CD8-positive, alpha-beta T cell (primary cell): ENCODE measurements at places on chromosomes 16 and 17.

DNA sequence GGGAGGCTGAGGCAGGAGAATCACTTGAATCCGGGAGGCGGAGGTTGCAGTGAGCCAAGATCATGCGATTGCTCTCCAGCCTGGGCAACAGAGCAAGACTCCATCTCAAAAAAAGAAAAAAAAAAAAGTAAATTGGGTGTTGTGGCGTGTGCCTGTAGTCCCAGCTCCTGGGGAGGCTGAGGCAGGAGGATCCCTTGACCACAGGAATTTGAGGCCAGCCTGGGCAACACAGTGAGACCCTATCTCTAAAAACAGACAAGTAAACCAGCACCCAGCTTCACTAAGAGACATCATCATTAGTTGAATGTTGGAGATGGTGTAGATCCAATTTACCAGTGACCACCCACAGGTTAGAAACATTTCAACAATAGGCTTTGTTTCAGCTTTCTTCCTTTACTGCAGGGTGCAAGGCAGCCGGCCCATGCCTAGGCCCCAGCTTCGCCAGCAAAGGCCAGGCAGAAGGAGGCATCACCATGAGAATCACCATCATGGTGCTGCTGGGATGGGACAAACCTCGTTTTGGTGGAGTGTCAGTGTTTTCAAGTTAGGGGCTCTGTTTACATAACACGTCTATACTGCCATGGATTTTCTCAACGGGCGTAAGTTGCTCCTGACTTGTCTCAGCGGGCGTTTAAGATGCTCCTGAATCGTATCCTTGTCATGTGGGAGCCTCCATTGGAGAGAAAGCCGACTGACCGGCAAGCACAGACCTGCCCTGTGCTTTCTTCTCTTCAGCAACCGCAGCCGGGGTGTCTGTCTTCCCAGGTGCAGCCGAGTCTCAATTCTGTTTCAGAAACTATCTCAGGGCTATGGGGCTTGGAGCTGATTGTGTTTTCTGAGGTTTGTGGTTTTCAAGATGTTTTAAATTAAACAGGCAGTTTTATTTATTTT lies 7.3 kb downstream of the TCF25 start:
- no peak for DNase-seq

GRCh38 chr17:34414339-34414738 lies 51.3 kb upstream of the CCL1 start:
- DNase-seq: no peak

- no peak for DNase-seq
Measured at GRCh38 chr16:68041783-68042182, 18.7 kb downstream of the DUS2 start.

- DNase-seq: no peak
Measured at GRCh38 chr16:30601966-30602365, 8.2 kb downstream of the ZNF689 start.

- DNase-seq: no peak
Measured at GRCh38 chr16:1193143-1193824, 31.8 kb downstream of the TPSG1 start.

DNA sequence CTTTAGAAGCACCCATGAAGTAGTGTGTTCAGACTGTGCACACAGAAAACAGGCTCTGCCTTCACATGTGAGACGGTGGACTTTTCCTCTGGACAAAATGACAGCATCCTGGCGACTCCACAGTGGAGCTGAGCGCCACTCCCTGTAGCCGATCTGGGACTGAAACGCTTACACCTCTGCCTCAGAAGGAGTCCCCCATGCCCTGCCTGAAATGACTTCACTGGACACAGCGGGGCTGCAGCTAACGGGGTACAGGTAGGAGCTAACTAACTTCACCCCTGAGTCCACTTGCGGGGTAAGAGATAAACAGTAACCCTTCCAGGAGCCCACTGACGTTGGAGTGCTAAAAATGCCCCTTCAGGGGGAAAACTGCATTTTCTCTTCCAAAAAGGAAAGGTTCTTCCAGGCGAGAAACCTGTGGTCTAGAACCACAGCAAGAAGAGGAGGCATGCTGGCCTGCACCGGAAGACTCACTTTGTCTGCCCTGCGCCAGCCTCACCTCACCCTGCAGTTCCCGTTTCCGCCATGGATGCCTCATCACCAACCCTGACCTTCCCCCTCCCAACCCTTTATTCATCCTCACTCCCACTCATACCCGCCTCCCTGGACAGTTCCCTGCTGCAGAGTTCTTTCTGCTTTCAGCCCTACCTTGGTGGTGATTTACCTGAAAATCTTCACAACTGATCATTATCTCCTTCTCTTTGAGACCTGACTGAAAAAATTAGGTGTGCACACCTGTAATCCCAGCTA lies 19.4 kb upstream of the ENDOV start:
- no peak for DNase-seq

DNA sequence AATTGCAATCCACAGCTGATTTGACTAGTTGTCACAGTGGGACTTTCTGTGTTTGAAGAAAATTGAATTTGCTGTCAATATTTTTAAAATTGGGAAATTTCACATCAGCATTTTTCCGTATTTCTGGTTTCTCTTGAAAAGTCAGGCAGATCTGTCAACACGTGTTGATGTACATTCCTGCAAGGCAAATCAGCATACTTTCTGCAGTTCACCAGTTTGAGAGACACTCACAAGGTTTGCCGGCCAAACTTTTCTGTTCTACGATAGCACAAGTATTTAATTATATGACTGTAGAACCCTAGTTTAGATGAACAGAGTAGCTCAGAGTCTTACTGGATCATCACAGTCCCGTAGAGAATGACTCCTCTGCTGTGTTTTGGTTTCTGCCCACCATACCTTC lies 102.0 kb downstream of the ADAMTS18 start:
- no peak for DNase-seq

DNA sequence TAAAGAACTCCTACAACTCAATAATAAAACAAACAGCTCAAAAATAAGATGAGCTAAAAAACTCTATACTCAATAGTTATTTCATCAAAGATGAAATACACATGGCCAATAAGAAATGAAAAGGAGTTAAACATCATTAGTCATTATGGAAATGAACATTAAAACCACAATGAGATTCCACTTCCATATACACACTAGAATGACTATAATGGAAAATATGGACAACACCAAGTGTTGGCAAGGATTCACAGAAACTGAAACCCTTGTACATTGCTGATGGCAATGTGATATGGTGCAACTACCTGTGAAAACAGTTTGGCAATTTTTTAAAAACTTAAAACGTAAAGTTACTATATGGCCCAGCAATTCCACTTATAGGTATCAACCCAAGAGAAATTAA lies 91.4 kb downstream of the GRIN2A start:
- no peak for DNase-seq

DNA sequence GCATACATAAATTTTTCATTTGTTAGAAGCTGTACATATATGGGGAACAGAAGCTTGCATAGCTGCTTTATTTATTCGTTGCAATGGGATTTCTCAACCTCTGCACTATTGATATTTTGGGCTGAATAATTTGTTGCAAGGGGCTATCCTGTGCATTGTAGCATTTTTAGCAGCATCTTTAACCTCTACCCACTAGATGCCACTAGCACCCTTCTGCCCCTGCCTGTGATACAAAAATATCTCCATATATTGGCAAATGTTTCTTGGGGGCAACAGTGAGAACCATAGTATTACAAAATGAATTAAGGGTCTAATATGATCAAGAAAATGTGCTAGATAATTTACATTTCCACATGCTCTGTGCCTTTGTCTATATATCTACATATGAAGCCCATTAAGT lies 1401.0 kb downstream of the CDH11 start:
- DNase-seq: no peak

GRCh38 chr17:75664099-75664549 lies 2.8 kb downstream of the RECQL5 start:
- no peak for DNase-seq

- DNase-seq: no peak
Measured at GRCh38 chr16:23317266-23317661, 15.2 kb downstream of the SCNN1B start.

- no peak for DNase-seq
Measured at GRCh38 chr16:11024333-11025053, 80.1 kb downstream of the CLEC16A start.

DNA sequence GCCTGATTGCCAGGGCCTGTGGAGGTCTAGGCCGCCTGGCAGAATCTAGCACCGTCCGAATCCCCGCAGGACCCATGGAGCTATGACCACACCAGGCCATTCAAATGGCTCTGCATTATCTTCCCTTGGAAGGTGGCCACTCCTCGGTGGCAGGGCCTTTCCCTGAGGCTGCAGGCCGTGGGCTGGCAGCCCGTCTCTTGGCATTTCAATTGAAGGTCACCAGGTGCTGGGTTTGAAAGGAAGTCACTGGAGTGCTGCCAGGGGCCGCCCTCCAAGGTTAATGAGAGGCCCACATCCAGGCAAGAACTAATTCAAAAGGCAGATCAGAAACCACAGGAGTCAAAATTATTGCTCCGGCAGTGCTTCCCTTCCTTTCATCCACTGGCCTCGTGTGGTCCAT lies 27.7 kb upstream of the CACNG5 start:
- DNase-seq: no peak

DNA sequence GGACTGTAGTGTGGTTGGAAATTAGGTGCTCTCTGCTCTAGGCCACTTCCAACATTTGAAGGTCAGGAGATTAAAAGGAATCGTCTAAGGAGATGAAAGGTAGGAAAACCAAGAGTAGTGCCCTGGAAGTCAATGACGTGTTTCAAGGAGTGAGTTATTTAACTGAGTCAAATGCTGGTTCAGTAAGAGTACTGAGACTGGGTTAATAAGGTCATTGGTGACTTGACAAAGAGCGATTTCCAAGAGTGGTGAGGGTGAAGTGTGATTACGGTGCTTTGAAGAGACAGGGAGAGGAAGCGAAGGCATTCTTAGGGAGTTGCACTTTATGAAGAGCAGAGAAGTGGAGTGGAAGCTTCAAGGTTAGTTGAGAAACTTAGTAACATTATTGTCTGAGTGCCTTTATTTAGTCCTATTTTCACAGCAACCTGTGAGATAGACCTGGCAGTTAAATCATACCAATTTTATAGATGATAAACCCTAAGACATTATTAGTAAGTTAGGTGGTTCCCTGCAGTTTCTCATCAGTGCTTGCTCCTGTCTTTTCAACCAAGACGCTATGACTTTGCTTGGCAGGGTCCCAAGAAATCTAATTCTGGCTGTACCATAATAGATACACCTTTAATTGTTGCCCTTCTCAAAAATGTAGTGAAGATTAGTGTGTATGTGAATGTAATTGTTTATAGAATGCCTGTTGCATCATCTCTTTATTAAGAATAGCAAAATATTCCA lies 5.9 kb downstream of the ZNF207 start:
- DNase-seq: no peak

GRCh38 chr17:76547183-76547641 lies 7.4 kb downstream of the PRCD start:
- peak; percentile 30 for DNase-seq

- no peak for DNase-seq
Measured at GRCh38 chr17:35875072-35875799, 4.9 kb downstream of the CCL5 start.

GRCh38 chr17:67375716-67376115 lies 1.4 kb upstream of the PITPNC1 start:
- no peak for DNase-seq

DNA sequence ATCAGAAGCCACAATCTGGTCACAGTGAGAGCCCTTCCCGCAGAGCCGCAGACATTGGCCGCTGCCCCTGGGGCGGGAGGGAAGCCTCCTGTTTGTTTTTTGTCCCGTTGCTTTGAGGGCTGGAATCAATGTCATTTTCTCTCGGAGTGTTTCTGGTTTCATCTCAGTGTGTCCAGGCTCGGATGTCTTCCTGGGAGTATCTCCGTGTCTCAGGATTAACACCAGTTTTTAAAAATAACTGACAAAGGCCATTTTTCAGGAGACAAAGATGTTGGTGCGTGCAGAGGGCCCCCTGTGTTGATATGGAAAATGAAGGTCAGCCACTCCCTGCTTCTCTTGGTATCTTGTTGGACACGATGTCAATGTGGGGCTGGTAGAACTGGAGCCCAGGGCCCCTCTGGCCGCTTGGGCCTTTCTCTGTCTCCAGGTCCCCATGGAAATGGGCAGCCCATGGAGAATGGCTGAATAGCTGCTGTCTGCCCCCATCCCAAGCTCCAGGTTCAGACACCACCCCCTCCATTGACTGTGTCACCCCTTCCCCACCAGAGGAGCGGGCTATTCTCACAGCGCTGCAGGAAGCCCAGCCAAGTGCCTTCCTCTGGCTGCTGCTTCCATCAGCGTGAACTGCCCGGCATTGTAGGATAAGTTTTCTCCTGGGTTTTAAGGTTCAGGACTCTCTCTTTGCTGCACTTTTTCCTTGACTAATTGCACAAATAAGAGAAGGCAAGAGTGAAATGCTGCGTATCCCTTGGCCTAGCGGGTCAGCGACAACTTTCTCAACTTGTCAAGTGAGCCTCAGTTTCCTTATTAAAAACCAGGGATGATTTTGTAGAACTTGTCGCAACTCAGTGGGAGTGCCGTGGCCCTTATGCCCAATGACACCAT lies 72.2 kb upstream of the METTL9 start:
- DNase-seq: no peak

DNA sequence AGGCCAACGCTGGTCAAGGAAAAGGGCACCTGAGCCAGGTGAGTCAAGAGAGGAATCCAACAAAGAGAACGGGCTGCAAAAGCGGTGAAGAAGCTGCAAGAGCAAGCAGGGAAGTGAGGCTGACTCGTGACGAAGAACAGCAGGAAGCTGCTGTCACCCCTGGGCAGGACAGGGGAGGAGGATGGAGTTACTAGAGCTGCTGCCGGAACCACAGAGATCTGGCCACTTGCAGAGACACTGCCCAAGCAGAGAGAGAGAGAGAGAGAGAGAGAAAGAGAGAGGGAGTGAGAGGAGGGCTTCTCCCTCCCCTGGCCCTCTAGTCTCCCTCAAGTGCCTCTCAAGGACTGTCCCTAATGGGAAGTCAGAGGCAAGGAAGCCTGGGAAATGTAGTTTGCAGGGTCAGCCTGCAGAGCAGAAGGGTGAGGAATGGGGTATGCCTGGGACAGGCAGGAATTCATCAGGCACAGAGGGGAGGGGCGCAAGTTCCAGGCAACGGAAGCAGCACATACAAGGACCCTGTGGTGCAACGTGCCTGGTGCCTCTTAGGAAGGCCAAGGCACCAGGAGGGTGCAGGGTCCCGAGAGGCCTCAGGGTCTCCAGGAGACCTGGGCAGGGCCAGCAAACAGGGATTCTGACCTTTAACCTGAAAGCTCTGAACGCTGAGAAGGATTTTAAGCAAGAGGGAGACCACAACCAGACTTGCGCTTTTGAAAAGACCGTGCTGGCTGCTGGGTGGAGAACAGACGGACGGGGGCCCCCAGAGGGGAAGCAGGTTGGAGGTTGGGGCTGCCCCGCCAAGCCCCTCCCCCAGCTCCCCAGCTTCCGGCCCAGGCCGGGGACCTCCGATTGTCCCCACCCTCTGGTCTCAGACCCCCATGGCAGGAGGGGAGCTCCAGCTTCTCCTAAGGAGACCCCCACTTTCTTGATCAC lies 45.8 kb upstream of the CIBAR2 start:
- DNase-seq: peak; percentile 9

DNA sequence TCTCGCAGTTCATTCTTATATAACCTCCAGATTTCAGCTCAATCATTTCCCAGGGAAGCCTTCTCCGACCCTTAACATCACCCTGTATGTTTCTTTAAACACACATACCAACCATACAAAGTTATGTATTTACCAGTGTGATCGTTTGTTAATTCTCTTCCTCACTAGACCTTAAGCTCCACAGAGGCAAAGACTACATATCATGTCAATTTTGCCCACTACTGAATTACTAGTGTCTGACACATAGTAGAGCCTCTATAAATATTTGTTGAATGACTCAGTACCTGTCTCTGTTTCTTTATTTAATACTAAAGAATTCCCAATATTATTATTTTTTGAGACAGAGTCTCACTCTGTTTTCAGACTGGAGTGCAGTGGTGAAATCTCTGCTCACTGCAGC lies 137.2 kb downstream of the SHISA9 start:
- no peak for DNase-seq
